ENCODE measurements at places on chromosomes 11 and 22.
A peak's percentile ranks its signal among the peaks of the same experiment; 100 is the strongest.

DNA sequence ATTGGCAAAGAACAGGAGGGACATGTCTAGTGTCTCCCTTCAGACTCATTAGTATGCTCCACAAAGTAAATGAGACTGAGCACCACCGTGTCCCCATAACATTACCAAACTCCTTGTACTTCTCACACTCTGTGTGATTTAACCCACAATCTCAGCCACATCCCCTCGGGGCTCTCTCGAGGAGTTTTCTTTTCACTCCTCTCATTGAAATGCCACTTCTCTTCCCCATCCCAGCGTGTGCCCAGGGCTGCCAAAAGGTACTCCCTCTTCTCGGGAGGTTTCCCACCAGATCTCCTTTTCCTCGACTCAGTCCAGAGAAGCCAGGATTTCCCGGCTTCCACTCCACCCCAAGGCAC lies 1.1 kb downstream of the RBFOX2 start:
- no peak for DNase-seq

- no peak for DNase-seq
Observed at GRCh38 chr22:45418770-45419138, 5.3 kb downstream of the RIBC2 start.

- peak; percentile 83 for DNase-seq
Observed at GRCh38 chr11:73288873-73289707, 17.0 kb downstream of the P2RY6 start.

DNA sequence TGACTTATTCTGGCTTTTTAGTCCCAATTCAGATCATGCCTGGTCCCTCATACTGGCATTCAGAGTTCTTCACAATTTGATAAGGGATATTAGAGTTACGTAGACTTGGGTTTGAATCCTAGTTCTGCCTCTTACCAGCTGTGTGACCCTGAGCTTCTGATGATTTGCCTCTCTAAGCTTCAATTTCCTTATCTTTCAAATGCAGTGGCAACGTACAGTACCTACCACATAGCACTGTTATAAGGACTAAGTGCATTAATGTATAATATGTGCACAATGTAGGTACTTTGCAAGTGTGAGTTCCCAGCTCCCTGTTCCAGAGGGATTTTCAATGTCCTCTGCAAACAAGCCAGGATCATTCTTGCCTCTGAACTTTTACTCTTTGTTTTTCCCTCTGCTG lies 7.3 kb downstream of the RHOG start:
- DNase-seq, result no peak

DNA sequence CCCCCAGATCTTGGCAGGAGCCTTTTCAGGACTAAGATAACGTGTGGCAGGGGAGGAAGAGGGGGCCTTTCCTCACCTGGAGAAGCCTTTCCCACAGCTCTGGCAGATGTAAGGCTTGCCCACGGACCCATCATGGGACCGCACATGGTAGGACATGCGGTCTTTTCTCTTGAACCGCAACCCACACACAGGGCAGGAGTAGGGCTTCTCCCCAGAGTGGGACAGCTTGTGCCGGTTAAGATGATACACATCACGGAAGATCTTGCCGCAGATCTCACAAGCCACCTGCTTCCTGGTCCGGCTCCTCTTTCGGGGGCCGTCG lies 1.9 kb downstream of the PATZ1 start:
- no peak for DNase-seq

DNA sequence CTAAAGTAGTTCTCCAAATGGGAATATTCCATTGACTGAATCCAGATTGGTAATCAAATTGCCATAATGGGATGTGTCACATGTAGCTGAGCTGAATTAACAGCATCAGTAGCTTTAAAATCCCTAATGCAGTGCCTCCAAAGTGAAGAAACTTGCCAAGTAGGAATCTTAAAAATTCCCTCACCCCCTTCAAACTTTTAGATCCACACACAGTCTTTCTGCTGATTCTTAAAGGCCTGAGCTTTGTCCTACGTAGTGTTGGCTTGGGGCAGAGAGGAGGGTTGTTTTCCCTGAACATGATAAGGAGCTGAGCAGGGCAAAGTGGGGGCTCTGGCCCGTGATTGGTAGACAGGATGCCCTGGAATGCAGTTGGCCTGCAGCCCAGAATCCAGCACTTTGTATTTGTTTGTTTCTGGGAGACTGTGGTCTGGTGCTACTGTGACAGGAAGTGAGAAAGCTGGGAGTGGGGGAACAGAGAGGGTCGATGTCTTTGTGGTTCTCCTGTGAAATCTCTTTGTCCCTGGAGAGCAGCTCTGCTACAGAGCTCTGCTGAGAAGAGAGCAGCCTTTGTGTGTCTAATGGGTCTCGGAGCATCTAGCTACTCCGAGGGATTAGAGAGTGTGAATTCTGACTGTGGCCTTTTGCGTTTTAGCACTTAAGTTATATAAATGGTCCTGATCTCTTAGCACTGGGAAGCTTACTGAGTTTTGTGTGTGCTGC lies 16.9 kb downstream of the CTNND1 start:
- no peak for DNase-seq

GRCh38 chr11:58186938-58187337 lies 1.9 kb upstream of the OR9Q2 start:
- no peak for DNase-seq

DNA sequence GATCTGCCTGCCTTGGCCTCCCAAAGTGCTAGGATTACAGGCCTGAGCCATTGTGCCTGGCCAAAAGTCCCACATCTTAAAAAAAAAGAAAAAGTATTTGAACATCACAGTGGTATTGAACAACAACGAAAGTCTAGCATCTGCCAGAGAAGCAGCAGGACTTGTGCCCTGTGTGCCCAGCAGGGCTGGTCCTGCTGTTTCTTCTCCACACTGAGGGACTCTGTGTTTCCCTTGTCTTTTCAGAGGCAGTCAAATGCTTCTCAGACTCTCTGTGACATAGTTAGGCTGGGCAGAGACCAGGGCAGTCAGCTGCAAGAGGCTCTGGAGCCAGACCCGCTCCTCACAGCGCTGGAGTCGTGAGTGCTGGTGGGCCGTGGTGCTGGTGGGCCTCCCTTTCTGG lies 56.2 kb downstream of the SBF1 start:
- no peak for DNase-seq

DNA sequence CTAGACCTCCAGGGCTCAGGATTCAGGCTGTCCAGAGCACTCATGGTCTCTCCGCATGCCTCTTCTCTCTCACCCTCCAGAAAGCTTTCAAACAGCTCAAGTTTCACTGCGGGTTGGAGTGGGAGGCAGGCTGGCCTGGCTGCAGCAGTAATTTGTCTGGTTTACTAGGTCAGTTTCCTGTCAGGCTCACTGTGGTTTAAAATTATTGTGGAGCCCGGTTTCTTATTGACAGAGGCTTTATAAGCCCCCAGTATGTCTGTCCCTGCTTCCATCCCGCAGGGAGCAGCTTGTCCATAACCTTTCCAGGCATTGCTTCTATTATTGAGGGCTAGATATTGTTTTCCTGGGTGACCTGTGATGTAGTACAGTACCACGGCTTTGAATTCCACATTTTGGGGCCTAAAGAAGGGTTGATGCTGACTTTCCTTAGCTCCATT lies 235.3 kb upstream of the SORL1-AS1 start:
- DNase-seq, result no peak

DNA sequence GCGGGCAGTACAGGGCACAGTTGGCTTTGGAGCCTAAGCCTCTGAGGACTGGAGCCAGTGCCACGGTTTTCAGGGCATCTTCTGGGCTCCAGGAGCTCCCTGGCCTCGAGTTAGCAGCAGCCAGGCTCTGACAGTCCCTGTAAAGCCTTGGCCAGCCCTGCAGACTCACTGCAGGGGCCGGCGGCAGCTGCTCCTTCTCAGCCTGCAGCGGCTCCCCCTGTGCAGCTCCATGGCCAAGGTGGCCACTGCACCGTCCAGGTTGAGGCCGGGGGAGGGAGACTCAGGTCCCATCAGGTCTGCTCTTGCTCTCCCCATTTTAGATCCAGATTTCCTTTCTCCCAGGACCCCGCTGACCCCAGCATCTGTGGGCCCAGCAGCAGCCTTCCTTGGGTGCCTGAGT lies 1461.1 kb downstream of the BRD1 start:
- DNase-seq, result no peak

- no peak for DNase-seq
Observed at GRCh38 chr11:8082391-8083087, 1.5 kb downstream of the TUB start.

DNA sequence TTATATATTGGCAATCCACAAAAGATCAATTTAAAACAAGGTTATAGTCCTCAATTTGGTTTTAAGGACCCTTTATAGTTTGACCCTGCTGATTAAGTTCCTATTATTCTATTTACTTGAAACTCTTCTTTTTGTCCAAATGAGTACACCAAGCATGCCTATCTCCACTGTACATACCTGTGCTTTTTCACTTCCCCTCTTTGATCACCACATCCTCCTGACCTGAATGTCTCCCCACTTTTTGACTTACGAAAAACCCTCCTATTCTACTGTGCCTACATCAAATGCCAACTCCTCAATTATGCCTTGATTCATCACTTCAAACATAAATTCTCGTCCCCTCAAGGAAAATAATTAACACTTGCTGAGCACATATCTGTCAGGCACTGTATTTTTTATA lies 113.5 kb downstream of the SOX6 start:
- no peak for DNase-seq

DNA sequence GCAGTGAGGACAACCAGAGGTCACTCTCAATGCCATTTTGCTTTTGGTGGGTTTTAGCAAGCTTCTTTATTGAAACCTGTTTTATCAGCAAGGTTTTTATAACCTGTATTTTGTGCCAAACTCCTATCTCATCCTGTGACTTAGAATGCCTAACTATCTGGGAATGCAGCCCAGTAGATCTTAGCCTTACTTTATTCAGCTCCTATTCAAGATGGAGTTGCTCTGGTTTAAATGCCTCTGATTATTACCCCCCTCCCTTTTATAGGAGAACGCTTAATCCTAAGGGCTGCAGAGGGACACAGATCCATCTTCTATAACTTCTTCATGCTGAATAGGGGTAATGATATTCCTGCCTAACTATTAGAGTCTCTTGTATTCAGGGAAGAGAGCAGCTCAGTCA lies 179.1 kb downstream of the KIF18A start:
- DNase-seq, result no peak

DNA sequence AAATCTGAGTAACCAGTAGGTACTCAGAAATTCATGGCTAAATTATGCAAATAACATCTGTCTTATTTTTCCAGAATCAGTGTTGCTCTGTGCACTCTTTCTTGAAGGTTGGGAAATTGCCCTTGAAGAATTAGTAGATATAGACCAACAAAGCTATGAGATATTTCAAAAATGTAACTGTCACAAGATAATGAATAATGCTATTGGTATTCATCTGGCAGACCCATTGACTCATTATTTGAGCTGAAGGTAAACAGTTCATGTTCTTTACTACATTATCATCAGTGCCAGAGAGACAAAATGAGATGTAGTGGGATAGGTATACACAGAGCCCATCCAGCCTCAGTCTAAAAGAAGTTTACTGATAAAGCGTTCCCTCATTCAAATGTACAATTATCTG lies 274.7 kb downstream of the CASP12 start:
- no peak for DNase-seq
